ENCODE measurements at places on chromosomes 2 and 18.

DNA sequence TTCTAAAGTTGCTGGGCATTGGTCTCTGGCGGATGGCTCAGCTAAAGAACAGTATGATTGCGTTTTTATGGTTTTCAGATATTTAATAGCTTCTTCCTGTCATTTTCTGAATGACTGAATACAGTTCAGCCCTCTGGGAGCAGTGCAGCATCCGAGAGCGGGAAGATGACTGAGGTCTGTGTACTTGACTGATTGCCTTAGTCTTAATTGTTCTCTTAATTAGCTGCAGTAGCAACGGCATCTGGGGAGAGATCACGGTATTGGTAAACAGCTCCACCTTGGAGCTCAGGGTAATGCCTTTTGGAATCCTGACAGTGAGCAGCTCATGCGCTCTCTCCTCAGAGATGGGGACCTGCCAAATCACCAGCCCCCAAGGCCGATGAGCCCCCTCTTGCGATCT lies 481.4 kb upstream of the SPRED2 start:
- DNase-seq: no peak

GRCh38 chr18:73270920-73271634 lies 403.3 kb upstream of the NETO1 start:
- no peak for DNase-seq

DNA sequence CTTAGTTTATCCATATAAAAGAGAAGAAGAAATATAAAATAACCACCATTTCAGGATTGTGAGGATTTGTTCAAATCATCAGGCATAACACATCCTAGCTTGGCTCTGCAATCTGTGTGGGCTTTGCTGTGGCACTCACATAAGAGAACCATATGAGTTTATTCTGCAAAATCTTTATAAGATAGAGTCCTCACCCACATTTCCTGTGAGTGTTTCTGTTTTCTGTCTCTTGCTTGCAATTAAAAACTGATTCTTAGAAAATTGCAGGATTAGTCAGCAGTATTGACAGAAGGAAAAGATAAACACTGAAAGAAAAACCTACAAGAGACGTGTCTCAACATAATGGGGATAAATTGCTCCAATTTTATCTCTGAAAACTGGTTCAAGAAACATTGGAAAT lies 258.5 kb downstream of the RND3 start:
- DNase-seq: no peak

- DNase-seq: no peak
Measured at GRCh38 chr2:908568-908967, 42.1 kb upstream of the SNTG2 start.

DNA sequence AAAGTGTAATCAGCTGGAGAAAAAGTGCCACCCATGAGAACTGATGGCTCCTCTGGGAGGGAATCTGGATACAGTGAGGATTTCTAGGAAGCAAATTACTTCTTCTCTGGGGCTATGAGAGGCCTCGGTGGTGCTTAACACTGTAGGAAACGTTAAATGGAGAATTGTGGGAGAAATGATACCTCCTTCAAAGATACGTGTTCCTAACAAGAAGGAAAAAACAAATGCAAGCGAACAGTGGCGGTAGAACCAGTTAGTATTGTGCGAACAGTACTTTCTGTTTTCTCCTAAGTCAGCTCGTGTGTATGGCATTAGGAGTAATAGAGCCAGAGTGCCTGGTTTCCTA lies 587 bp upstream of the MTIF2 start:
- no peak for DNase-seq

Measured in activated T-cell treated with anti-CD3 and anti-CD28 coated beads for 24 hours (primary cell).